ENCODE measurements at places on chromosomes 3 and 15.

DNA sequence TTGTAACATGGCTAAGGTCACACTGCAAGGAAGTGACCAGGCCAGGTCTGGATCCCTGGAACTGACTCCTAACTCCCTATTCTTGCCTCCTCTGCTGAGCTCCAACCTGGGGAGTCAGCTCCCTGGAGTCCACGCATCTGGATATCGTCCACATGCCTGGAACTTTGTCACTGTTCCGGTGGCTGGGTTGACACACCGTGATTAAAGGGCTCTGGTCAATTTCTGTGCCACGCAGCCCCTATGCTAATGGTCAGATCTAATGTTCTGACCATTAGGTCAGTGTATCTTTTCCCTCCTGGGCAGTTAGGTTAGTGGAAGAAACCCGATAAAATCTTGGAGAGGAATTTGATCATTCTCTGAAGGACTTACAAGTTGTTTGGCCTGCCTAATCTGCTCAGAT, 1.6 kb upstream of the TPM1 start:
- DNase-seq, result no peak

DNA sequence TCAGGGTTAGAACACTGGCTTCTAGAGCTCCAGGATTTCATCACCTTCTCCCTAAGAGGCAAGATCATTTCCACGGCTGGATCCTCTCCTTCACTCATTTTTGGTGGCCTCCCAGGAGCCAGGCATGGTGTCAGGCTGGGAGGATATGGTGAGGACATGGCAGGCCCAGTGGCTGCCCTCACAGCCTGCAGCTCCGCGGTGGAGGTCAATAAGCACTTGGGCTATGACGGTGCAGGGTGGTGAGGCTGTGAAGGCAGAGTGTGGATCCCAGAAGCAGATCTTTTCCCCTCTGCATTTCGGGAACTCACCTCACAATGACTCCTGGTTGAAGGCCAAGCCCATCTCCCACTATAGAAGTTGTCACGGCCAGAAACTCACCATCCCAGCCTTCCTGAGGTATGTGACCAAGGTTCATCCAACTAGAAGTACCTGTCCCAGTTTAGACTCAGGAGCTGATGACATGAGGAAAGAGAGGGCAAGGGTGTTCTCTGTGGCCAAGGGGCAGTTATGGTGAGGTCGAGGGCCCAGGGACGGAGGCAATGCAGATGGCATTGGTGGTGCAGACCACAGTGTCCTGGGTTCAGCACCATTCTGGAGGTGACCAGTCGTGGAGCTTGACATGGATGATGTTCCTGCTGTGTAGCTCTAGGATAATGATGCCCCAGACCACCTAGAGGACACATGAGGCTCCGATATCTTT, 100.1 kb upstream of the SMAD3 start:
- no peak for DNase-seq

- DNase-seq, result no peak
Measured at GRCh38 chr15:93803421-93804152, 427.8 kb upstream of the MCTP2 start.

- DNase-seq, result no peak
Measured at GRCh38 chr3:9903238-9903624, 583 bp downstream of the IL17RE start.

DNA sequence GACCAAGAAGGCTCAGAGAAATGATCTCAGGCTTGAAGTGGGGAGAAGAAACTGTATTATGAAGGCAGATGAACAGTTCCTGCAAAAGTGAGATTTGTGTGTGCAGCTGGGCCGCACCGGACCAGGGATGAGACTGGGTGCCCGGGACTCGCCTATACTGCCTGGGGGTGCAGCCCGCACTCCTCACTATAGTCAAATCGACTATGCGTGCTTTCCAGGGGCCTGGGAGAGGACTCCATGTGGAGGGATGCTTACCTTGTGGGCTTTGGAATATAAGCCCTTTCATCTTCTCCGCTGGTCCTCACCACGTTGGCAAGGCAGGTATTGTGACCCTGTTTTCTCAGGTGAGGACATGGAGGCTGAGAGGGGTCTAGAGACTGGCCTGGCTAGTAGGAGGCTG, 32.9 kb upstream of the APOD start:
- no peak for DNase-seq

- no peak for DNase-seq
Measured at GRCh38 chr3:34381243-34381642, 582.8 kb downstream of the PDCD6IP start.

DNA sequence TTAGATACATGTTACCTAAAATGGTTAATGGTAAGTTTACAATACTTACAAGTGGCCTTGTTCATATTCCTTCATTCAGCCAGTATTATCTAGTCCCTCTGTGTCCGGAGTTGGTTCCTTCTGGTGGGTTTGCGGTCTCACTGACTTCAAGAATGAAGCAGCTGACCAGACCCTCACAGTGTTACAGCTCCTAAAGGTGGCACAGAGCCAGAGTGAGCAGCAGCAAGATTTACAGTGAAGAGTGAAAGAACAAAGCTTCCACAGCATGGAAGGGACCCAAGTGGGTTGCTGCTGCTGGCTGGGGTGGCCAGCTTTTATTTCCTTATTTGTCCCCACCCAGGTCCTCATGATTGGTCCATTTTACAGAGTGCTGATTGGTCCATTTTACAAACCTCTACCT, 916.8 kb downstream of the MCTP2 start:
- DNase-seq, result no peak

DNA sequence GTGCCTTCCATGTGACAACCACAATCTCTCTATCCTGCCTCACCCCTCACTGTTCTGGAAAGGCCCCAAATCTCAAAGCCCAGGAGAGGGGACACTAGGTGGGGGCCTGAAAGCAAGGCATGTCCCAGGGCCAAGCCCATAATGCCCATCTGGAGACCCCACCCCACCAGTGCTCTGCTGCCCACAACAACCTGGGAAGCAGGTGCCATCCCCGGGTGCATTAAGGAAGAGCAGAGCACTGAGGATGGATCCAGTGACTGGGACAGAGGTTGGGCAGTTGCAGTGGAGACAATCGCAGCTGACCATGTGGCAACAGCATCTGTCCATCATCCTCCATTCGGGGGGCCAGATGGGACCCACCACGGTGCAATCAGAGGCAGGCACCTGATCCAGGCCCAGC, 106.2 kb upstream of the PRR20G start:
- no peak for DNase-seq

GRCh38 chr15:89551550-89551949, 23.7 kb upstream of the TICRR start:
- DNase-seq, result no peak

DNA sequence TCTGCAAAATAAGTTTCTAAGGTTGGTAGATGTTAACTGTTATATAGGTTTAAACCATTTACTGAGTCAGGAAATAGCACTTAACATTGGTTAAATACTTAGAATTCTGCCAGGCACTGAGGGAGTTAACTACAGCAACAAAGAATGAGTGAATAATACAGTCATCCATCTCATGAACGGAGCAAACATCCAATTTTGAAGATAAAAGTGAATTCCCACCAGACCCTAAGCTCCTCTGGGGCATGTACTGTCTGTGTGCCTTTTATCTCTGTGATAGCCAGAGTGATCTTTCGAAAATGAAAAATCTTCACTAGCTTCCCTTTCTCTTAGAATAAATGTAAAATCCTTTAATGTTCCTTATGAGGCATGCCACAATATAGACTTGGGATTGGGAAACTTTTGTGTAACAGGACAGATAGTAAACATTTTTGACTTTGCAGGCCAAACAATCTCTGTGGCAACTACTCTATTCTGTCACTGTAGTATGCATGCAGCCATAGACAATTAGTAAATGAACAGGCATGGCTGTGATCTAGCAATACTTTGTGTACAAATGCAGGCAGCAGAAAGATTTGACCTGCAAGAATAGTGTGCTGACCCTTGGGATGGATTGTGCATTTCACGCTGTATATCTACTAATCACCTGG, 294.5 kb upstream of the LMCD1 start:
- DNase-seq, result no peak

DNA sequence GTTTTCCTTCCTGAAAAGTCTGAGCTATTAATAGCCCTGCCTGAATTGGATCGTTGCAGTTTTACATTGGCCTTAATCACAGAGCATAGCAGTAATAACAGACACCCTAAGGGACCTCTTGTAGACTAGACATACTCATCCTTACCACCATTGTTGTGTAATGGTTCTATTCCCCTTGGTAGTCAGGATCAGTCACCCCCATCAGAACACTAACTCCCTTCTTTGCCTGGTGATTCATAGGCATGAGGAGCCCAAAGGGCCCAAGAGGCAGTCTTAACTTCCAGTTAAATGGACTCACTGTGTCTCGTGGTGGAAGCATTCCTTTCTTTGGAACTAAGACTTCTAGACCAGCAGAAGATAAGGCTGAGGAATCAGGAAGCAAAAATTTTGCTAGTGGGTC, 20.2 kb downstream of the CGGBP1 start:
- DNase-seq, result no peak

DNA sequence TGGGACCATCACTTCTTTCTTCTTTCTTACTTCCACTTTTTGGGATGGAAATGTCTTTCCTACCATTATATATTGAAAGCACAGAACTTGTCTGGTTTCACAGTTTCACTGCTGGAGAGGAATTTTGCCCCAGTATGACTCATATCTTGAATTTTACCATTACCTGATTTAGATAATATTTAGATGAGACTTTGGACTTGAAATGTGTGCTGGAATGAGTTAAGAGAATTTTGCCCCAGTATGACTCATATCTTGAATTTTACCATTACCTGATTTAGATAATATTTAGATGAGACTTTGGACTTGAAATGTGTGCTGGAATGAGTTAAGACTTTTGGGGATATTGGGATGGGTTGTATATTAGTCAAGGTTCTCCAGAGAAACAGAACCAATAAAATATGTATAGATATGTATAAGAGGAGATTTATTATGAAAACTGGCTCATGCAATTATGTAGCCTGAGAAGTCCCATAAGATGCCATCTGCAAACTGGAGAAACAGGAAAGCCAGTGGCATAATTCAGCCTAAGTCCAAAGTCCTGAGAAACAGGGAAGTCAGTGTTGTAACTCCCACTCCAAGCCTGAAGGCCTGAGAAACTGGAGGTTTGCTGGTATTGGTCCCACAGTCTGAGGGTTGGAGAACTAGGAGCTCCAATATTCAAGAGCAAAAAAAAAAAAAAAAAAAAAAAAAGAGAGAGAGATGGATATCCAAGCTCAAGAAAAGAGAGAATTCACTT, 1029.2 kb downstream of the EPHA3 start:
- DNase-seq, result no peak

- DNase-seq, result peak; percentile 29
Measured at GRCh38 chr3:179266701-179267211, 15.8 kb upstream of the KCNMB3 start.

GRCh38 chr3:19901918-19902317, 32.1 kb downstream of the EFHB start:
- DNase-seq, result no peak

All from NCI-H1417 (cell line).